Activated CD8-positive, alpha-beta memory T cell treated with anti-CD3 and anti-CD28 coated beads for 4 hours (primary cell): ENCODE measurements at places on chromosomes 13 and 19.

DNA sequence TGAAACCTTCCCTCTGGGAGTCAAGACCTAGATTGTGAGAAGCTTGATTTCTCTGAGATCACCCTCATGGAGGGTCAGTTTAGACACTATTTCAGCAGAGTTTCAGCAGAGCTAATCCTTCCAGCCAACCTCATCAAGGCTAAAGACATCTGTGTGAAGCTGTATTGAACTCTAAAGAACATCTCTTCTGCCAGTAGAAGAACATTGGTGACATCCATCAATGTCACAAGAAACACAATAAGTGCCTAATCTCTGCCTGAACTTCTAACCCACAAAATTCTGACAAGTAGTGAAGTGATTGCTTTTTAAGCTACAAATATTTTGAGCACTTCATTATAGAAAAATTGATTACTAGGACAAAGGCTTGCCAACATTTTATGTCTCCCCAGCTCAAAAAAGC, 475.8 kb upstream of the PCDH20 start:
- DNase-seq = no peak

- DNase-seq = no peak
Measured at GRCh38 chr19:30668521-30669155, 296.5 kb downstream of the ZNF536 start.

GRCh38 chr13:98549728-98550317, 27.1 kb downstream of the STK24 start:
- DNase-seq = no peak

DNA sequence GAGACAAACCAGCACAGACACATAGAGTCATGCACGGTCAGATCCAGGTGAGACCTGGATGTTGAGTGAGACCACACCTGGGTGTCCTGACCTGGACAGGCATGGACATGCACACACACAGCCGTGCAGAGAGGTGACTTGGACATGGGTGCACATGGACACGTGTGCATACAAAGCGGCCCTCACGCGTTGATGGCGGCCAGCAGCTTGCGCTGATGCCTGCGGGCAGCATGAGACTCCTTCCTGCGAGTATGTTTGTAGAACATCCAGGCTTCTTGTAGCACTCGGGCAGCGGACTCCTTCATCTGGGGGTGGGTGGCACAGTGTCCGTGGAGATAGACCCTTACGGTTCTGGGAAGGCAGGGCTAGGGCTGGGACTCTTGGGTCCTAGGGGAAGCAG, 11.5 kb downstream of the KCNN4 start:
- no peak for DNase-seq

GRCh38 chr13:110245416-110245899, 61.5 kb downstream of the COL4A1 start:
- DNase-seq = no peak

GRCh38 chr13:75226733-75227435, 255.1 kb downstream of the TBC1D4 start:
- no peak for DNase-seq
